ENCODE measurements at places on chromosomes 2 and 18.

DNA sequence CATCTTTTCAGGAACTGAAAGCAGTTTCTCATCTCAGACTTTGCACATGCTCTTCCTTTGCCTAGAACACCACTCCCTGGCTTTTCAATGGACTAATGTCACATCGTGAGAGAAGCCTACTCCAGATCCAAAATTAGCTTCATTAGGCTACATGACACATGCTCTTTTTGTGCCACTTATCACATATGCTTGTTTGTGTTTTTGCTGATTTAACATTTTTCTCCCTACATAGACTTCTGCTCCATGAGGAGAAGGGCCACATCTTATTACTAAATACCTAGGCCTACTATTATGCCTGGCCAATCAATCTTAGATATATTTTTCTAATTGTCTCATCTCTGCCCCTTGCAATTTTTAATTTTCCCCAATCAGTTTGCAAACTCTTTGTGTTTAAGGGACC, 186.4 kb upstream of the LHCGR start:
- DNase-seq: no peak

DNA sequence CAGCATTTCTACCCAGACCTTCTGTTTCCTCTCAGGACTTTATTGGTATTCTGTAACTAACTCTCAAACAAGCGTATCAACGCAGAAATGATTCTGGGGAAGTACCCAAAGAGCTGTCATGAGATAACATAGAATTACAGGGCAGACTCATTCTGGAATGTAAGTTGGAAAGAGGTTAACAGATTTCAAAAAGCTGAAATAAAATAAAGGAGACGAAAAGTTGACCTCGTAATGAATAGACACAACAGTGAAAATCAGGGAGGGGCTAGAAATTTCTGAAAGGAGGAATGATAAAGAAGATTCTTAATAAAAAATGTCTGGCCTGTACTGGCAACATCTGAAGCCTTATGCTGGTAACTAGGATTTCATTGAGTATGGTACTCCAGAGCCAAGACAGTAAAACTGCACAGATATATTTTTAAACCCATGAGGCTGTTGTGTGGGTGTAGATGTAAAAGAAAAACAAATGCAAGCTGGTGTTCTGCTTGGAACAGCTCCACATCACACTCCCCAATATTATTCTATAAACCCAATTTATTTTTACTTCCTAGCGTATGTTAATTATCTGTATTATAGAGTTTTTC, 23.9 kb downstream of the RBMS1 start:
- no peak for DNase-seq

- DNase-seq: no peak
These were observed 390.7 kb upstream of the NETO1 start for GRCh38 chr18:73258375-73259087.

GRCh38 chr18:28485210-28485801, 308.4 kb upstream of the CDH2 start:
- DNase-seq: no peak

DNA sequence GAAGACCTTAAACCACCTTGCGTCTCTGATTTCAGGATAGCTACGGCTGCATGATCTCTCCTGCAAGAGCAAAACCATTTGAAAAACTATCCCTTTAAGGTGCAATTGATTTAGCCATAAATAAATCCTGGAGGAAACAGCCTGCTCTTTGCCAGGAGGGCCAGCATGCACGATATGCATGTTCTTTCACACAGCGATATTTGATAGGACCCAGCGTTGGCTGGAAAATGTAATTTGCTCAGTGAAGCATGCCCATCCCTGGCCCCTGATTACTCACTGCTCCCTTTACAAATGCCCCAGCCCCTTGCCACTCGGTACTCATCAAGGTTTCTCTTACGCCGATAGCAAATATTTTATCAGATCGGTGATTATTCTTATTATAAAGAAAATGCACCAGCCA, 315.4 kb downstream of the CDH2 start:
- no peak for DNase-seq

DNA sequence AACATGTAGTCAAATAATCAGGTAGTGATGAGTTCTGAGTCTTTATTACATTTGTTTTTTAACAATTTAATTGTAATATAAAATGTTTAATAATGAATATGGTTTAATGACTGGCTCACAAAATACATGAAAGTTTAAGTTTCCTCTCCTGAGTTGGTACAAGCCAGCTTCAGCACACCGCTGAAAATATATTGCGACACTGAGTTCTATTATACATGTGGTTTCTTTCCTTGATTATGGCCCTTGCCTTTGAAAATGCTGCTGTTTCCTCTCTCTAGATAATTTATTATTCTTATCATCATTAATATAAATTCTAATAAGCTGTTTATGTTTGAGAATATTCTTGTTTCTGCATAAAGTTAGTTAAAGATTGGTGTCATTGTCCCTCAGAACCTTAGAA, 249.3 kb downstream of the PARD3B start:
- no peak for DNase-seq

GRCh38 chr18:56638232-56639103, at the start of gene TXNL1:
Gene TXNL1 (minus strand): TSS chr18:56638592. CDS start chr18:56638440, 152 bp downstream.
- DNase-seq: peak; percentile 100

DNA sequence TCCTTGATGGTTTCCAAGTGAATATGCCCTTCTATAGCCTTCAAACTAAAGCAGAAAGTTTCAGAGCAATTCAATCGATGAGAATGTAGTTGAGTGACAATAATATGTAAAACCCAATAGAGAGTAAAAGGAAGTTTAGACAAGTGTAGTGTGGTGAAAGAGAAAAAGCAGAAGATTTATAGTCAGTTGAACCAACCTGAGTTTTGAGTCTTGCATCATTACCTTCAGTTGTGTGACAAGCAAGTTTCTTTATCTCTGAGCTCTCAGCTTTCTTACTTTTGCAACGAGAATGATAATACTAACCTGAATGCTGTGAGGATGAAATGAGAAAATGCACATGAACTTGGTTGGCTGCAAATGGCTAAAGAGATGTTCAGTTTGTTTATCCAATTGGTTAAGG, 40.6 kb upstream of the TMEM247 start:
- DNase-seq: no peak

DNA sequence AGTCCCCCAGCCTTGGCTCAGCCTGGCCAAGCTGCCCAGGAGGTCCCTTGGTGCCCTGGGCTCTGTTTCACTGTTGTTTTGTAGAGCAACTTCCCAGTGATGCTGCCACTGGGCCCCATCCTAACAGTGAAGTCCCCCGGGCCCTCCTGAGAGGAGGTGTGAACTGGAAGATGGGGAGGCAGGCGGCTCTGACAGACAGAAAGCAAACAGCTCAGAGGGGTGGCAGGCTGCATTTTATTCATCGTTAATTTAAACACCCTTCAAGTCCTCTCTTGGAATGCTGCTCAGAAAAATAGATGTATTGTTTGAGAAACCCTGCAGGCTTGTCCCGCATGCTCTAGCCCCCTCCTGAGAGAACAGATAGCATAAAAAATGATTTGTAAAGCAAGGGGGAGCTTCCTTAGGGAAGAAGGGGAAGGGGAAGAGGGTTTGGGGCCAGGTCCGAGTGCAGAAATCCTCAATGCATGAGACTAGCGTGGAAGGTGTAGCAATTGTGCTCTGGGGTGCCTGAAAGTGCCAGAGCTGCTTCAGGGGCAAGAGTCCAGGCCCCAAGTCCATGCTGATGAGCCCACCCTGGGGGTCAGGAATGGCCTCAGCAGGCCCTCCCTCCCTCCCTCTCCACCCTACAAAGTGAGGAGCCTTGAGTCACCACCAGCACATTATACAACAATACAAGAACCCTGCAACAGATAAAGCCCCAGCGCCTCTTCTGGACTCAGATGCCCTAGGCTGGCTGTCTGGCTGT, 113.6 kb downstream of the MSH2 start:
- no peak for DNase-seq

DNA sequence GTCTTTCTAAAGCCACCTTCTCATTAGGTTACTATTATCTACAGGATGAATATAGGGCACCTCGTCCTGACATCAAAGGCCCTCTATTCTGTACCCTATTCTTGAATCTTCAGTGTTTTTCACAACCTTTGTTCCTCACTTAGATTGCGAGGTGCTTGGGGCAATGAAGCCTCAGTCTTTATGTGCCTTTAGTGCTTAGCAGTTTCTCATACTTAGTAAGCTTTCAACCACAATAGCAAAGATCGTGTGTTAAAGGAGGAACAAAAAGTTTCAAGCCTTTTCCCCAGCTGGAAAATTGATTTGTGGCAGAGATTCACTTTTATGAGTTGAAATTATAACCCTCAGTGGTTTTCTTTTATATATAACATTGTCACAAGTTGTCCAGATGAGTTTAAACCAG, 226.9 kb downstream of the MYO3B start:
- no peak for DNase-seq

DNA sequence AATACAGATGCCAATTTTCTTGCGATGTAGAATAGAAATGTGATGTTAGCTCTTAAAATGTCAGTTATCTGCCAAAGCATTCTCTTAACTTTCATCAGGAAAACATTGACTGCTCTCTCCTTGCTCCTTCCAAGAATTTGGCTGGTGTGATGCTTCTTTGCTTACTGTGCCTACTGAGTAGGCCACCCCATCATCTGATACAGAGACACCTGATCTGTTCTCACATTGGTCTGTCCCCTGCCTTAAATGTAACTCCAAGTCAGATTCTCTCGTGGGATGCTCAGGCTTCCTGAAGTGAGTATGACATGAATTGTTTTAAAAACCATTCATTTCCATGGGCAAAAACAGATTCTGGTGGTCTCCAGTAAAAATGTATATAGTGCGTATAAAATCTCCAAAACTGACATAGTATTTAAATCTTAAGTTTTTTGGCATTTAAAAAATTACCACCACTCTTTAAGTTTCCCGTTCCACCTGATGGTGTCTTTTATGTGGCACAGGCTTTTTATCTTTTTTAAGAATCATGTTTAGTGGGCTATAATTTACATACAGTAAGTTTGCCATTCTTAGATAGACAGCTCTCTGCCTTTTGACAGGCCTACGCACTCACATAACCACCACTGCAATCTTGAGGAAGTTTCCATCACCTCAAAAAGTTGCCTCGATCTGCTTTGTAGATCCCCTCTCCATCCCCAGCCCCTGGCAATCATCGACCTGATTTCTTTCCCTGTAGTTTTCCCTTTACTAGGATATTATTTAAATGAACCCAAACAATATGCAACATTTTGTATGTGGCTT, 36.6 kb downstream of the UBE2F start:
- no peak for DNase-seq

GRCh38 chr2:173511942-173512341, 157.3 kb downstream of the CDCA7 start:
- DNase-seq: no peak

DNA sequence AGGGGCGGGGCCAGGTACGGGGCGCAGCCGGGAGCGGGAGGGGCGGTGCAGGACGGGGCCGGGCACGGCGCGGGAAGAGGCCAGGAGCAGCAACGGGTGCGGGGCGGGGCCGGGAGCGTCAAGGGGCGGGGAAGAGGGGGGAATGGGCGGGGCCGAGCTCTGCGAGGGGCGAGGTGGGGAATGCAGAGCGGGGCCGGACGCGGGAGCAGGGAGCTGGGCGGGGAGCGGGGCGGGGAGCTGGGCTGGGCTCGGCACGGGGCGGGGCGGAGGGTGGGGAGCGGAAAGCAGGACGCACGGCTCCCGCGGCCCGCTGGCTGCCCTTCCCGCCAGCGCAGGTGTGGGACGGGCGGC, at the start of gene IMPA2:
Gene IMPA2, plus strand, starts transcription at position 316 of the 351 bp plus-strand sequence. CDS start 163 bp downstream, outside the sequence.
- peak; percentile 96 for DNase-seq

- DNase-seq: no peak
These were observed 654.1 kb upstream of the SYT4 start for GRCh38 chr18:43931439-43931838.

GRCh38 chr18:28153485-28154065, 23.4 kb downstream of the CDH2 start:
- DNase-seq: no peak

- DNase-seq: no peak
These were observed 25.3 kb downstream of the MMADHC start for GRCh38 chr2:149562324-149562723.

DNA sequence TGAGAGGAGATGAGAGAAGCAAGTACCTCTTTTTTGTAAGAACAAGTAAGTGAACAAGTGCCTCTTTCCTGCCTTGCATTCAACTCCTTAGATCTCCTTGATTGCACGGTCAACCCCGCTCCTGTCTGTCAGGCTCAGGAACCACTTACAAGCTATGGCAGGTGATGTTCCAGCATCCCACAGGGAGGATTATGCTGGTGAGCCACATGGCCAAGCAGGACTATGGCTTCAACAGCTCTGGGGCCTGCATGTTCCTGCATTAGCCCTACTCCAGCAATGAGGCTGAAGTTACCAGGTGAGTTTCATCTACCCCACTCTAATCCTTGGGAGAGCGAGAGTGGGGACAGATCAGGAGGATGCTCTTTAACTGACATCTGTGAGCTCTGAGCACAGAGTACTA, 29.5 kb downstream of the TTC32 start:
- no peak for DNase-seq

GRCh38 chr18:58069099-58069498, 25.1 kb downstream of the NEDD4L start:
- peak; percentile 49 for DNase-seq

- DNase-seq: no peak
These were observed 433 bp downstream of the SH3RF3 start for GRCh38 chr2:109129356-109129920.

GRCh38 chr18:74281980-74282754, 9.6 kb downstream of the CYB5A start:
- no peak for DNase-seq

- no peak for DNase-seq
These were observed 27.5 kb downstream of the ARL4C start for GRCh38 chr2:234469251-234469845.

GRCh38 chr2:173393186-173393585, 38.5 kb downstream of the CDCA7 start:
- DNase-seq: no peak

- DNase-seq: no peak
These were observed 29.9 kb downstream of the HK2 start for GRCh38 chr2:74863802-74864248.

- DNase-seq: peak; percentile 70
These were observed 35.5 kb upstream of the KIDINS220 start for GRCh38 chr2:8872821-8873432.

GRCh38 chr18:74353169-74353775, 37.6 kb downstream of the C18orf63 start:
- DNase-seq: peak; percentile 64

GRCh38 chr2:214902286-214902685, 92.8 kb upstream of the BARD1 start:
- DNase-seq: no peak

DNA sequence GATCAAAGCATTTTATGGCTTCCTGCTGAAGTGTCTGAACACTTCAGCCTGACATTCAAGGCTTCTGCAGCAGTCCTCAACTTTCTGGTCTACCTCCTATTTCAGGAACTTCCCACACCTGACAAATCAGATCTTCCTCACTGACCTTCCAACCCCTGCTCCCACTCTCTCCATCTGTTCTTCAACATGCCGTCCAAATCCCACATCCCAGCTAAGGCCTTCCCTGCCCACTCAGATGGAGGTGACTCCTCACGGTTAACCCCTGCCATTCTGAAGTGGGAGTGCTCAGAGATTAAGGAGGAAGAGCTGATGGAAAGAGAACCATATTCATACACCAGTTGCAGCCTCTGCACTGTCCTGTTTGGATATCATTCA, 104.8 kb downstream of the POLR1A start:
- no peak for DNase-seq
